HCT116 (cell line): ENCODE measurements at places on chromosomes 4 and X.
A peak's percentile ranks its signal among the peaks of the same experiment; 100 is the strongest.

GRCh38 chrX:13263560-13264251 lies 56.1 kb downstream of the ATXN3L start:
- no peak for DNase-seq

DNA sequence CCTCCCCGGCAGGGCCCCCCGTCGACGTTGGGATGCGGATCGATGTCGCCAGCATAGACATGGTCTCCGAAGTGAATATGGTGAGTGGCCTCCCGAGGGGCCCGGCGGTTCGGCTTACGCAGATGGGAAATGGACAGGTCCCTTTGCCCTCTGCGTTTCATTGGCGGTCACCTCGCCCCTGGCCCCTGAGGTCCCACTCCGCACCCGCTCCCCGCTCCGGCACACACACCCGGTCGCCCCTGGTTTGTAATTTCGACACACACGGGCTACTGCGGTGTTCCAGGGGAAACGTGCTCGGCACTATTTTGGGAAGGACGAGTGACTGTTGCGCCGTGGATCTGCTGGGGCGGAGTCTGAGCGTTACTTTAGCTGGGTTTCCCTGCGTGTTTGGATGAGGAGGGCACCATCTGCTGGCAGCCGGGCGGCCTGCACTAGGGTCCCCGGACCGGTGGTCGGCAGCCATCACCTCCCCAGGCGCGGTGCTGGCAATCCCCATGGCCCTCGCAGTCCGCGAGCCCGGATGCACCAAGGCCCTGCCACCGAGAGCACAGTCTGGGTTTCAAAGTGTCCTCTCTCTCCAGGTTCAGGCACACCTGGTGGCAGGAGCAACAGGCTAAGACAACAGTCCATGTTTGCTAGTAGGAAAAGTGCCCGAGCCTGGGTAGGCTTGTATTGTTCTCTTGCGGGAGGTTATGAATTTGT lies 1.2 kb downstream of the GABRB1 start:
- no peak for DNase-seq

GRCh38 chr4:121656269-121656641 lies 40.5 kb downstream of the ANXA5 start:
- peak; percentile 65 for DNase-seq

DNA sequence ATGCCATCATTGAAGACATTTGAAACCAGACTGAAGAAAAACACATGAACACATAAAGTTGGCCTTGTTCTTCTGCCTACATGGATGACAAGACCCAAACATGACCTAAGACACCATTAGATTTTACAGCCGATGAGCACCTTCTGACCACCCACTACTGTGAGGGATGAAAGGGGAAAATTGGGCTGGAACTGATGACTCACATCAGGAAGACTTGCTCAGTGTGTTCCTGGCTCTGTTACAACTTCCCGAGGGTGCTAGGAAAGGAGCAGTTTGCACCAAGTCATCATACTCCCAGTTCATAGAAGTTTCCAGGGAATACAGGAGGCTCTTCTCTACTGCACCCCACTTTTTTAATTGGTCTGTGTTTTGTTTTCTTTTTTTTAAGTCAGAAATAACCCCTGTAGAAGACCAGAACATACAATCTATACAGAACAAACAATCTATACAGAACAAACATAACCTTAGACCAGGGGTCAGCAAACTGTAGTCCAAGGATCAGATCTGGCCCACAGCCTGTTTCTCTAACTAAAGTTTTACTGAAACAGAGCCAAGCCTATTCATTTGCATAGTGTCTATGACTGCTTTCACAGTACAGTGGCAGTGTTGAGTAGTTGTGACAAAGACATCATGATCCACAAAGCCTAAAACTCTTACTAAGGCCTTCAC lies 25.3 kb downstream of the BTC start:
- DNase-seq, result peak; percentile 92

- no peak for DNase-seq
Observed at GRCh38 chr4:174012135-174012885, 271.2 kb downstream of the FBXO8 start.

DNA sequence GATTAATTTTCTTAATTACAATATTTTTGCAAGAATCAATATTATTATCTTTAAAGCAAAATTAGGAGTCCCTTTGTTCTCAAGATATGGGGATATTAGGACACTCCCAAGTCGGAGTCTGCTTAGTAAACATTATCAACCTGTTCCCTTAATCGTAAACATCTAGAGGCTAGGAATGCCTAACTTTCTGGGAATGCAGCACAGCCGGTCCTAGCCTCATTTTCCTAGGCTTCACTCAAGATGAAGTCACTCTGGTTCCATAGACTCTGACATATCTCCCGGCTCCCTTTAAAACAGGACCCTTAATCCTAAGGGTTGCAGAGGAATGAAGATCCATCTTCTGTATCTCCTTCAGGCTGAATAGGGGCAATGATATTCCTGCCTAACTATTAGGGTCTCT lies 367.6 kb downstream of the GPM6A start:
- no peak for DNase-seq

GRCh38 chr4:17241835-17242234 lies 270.1 kb downstream of the QDPR start:
- no peak for DNase-seq

DNA sequence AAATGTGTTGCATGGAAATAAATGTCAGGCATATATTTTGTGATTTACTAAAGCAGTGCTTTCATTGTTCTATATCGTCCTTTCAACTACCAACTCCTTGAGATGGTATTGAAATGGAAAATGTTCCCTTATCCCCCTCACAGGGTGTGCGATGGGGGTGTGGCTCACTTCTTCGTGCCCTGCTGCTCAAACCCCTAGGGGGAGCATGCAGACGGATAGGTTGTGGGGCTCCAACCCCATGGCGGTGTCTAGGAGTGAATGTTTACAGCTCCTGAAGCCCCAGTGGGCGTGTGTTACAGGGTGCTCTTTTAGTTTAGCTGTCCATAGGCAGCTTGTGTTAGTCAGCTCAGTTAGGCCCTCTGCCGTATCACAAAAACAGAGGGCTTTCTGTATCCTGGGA lies 287.7 kb upstream of the EMCN start:
- DNase-seq, result no peak

GRCh38 chr4:77156912-77157858 lies at the start of gene CCNG2:
Gene CCNG2, plus strand, starts transcription at chr4:77157207. Its CDS starts 1,326 bp downstream, at chr4:77158533.
- DNase-seq, result no peak

DNA sequence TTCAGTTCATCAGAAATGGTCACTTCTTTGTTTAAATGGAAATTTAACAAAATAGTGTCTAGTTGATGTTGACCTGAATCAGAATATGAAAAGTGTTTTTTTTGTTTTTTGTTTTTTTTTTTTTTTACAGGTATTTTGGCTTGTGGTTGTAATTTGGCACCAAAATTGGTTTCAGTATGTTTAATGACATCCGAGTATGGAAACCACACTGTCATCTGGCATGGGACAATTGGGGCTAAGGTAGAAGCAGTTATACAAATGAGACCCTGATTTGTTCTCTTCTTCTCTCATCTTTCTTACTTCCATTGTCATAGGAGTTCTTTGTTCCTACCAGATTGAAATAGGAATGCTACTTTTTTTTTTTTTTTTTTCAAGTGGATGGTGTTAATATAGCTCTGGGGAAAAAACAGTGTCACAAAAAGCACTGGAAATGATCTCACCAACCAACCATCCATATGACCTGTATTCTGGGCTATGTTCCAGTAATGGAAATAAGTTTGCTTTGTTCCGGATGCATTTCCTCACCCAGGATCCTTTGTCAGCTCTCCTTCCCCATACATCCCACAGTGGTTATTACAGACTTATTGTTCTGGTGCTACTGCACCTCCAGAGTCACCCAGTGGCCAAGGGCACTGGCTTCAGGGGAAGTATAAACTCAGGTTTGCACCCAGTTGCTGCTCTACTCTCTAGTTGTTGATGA lies 95.8 kb downstream of the ATXN3L start:
- DNase-seq, result peak; percentile 51

DNA sequence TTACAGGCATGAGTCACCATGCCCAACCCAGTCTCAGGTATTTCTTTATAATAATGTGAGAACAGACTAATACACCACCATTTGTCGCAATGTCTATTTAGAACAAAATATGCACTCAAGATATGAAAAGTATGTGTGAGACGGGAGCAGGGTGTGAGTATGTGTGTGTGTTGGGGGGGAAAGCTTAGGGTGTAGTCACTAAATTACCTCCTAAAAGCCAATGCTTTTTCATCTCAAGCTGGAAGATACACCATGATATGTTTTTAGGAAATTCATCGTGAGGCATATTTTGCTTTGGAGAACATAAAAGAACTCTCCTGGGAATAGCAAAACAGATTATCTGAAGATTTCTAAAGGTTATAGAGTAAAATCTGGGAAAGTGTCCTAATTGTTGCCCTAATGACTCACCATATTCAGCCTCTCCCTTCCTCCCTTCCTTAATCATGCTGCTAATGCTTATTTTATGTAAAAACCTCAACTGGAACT lies 262.7 kb downstream of the PDHA2 start:
- no peak for DNase-seq

DNA sequence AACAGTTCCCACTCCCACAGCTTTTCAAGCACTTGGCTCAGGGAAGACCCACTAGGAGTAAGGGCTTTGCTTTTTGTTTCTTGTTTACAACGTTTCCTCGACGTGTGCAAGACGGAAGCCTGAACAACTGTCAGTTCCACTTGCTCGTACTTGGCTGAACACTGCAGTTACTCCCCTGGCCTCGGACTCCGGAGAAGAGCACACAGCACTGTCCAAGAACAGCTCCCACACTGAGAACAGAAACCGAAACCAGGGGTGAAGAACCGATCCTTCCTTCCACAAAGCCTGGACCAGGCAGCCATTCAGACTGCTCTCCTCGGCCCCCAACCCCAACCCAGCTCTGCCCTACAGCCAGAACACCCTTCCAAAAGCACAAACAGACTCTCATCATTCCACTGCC lies 25.5 kb downstream of the IRF2 start:
- DNase-seq, result no peak

- DNase-seq, result no peak
Observed at GRCh38 chr4:10095296-10095991, 21.2 kb downstream of the WDR1 start.

DNA sequence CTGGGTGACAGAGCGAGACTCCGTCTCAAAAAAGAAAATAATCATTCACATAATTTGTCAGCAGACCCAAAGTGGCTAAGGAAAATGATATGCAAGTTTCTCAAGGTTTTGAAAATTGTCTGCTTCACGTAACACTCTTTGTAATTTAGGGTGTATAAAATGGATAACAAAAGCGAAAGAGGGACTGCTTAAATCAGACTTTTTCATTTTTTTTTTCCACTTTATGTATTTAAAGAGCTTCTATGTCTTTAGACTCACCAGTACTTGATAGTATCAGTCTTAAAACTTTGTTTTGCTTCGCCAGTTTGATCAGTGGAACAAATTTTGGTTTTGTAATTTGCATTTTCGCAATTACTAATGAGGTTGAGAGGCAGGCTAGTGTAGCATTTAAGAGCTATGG lies 34.6 kb downstream of the USP9X start:
- DNase-seq, result no peak

GRCh38 chr4:76280488-76281441 lies 25.8 kb upstream of the STBD1 start:
- DNase-seq, result no peak

DNA sequence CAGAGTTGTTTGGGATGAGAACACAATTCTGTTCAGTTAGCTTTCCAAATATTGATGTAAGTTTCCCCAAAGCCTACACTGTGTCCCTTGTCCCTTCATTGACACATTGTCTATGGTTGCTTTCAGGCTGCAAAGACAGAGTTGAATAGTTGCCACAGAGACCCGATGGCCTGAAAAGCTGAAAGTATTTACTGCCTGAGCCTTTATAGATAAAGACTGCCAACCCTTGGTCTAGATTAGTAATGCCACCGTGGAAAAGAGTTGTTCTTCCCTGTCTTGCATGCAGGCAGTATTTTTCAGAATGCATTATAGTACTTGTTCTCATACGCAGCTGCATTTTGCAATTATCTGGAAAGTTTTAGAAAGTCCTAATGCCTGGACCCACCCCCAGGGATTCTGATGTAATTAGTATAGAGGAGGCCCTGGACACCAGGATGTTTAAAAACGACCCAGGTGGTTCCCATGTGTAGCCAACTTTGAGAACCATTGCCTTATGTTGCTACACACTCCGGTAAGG lies 180.8 kb downstream of the FRMPD4 start:
- DNase-seq, result no peak

GRCh38 chr4:33959519-33959918 lies 2284.8 kb downstream of the ARAP2 start:
- no peak for DNase-seq

GRCh38 chr4:15254236-15254880 lies 173.5 kb upstream of the C1QTNF7 start:
- DNase-seq, result no peak

GRCh38 chr4:14196131-14196530 lies 568.6 kb upstream of the BOD1L1 start:
- no peak for DNase-seq

DNA sequence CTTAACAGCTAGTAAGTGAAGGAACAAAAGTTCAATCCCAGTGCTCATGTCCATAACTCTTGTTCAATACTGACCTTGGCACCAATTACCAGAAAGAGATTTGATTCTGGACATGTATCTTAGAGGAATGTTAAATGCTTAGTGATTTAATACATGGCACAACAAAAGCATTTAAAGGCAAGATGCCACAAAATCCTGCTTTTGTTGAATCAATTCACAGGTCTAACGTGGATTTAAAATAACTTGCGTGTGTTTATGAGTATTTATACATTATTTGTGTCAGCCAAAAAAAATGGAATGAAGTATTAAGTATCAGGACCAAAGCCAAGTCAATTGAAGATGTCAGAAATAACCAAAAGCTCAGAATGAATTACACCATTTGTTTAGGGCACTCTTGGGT lies 85.4 kb upstream of the GIMD1 start:
- no peak for DNase-seq

- DNase-seq, result no peak
Observed at GRCh38 chr4:145773581-145774234, 93.8 kb downstream of the C4orf51 start.

- DNase-seq, result no peak
Observed at GRCh38 chrX:100477958-100478357, 67.9 kb upstream of the PCDH19 start.

DNA sequence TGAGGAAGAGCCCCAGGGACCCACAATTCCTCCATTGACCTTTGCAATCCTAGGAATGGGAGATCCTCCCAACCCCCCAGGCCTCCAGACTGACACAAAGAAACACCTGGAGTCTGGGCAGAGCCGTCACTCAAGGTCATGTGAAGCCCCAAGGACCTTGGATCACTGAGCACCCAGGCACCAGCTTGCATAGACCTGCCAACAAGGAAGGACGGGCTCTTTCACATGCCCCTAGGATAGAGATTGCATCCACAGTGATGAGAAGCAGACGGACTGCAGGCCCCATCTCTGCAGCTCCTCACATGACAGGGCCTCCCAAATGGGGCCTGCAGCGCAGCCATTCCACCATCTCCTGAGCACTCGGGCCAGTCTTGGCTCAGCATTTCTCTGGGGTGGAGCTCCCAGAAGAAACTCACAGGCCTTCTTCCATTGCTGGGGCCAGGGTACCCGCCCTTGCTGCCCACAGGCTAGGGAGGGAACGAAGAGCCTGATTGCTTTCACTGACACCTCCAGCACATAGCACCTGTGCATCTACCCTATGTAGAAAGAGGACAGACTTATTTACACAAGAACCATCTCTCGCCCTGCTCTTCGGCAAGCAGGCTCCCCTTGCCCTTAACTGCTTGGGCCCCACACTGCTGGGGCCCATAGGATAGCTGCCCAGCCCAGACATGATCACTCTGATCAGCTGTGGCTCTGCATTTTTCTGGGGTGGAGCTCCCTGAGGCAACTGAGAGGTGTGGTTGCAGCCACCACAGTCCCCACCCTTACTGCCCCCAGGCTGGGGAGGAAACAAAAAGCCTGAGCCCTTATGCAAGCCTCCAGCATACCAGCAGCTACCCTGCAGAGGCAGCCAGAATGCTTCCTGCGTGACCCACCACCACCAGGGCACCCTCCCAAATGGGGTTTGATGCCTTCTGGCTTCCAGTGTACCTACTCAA lies 185.7 kb upstream of the ZCCHC13 start:
- DNase-seq, result no peak
